ENCODE measurements at places on chromosomes 16 and 17.

GRCh38 chr16:19066988-19067348 is 446 bp upstream of the COQ7 start:
- no peak for DNase-seq

GRCh38 chr17:15262291-15263205 is 2.6 kb downstream of the PMP22 start:
- peak; percentile 82 for DNase-seq

- no peak for DNase-seq
Measured at GRCh38 chr17:42535155-42536047, 640 bp upstream of the NAGLU start.

DNA sequence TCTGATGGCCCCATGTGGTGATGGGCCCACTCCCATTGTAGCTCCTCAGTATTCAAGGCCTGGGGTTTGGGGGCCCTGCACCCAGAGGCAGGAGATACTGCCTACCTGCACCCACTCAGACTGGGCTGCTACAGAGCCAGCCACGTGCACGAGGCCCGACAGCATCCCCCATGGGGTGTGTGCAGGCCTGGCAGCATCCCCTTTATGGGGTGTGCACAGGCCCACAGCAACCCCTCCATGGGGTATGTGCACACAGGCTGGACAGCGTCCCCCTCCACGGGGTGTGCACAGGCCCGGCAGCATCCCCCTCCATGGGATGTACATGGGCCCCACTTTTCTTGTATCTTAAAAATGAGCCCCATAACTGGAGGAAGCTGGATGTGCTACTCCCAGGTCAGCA is 156.0 kb downstream of the RBFOX3 start:
- DNase-seq = no peak

- no peak for DNase-seq
Measured at GRCh38 chr17:338442-339192, 14.0 kb downstream of the RPH3AL start.

DNA sequence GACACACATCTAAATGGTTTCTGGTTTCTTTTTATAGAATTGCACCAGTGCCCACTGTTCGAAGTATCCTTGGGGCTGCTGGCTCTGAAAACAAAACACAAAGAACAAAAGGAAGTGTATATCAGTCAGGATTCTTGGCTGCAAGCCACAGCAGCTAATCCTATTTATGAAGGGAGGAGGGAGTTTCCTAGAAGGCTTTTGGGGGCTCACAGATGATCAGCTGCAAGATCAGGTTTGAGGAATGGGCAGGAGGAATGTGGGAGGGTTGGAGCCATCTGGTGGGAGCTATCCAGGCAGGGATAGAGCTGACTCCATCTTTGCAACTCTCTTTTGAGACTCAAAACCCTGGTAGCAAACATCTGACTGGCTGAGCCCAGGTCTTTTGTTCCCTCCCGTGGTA is 118.3 kb upstream of the EEF2KMT start:
- DNase-seq = peak; percentile 25

- DNase-seq = no peak
Measured at GRCh38 chr17:69406941-69407340, 7.6 kb upstream of the MAP2K6 start.

GRCh38 chr16:56270828-56271227 is 79.5 kb downstream of the GNAO1 start:
- no peak for DNase-seq

DNA sequence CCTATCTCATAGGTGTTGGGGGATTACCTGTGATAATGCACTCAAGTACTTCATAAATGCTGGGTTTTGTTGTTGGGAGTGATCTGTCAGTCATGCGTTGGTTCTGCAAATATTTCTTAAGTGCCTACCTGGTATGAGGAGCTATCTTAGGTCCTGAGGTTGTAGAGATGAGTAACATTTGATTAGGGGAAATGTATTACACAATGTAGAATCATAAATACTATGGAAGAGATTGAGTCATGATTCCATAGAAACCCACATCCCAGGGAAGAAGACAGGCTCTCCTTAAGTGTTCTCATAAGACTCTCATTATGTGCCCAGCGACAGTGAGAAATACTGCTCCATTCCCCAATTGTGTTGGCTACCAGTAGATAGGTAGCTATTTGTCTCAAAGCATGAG is 240.1 kb downstream of the FTO start:
- DNase-seq = no peak

GRCh38 chr17:50203086-50203485 is 1.7 kb upstream of the COL1A1 start:
- DNase-seq = no peak

DNA sequence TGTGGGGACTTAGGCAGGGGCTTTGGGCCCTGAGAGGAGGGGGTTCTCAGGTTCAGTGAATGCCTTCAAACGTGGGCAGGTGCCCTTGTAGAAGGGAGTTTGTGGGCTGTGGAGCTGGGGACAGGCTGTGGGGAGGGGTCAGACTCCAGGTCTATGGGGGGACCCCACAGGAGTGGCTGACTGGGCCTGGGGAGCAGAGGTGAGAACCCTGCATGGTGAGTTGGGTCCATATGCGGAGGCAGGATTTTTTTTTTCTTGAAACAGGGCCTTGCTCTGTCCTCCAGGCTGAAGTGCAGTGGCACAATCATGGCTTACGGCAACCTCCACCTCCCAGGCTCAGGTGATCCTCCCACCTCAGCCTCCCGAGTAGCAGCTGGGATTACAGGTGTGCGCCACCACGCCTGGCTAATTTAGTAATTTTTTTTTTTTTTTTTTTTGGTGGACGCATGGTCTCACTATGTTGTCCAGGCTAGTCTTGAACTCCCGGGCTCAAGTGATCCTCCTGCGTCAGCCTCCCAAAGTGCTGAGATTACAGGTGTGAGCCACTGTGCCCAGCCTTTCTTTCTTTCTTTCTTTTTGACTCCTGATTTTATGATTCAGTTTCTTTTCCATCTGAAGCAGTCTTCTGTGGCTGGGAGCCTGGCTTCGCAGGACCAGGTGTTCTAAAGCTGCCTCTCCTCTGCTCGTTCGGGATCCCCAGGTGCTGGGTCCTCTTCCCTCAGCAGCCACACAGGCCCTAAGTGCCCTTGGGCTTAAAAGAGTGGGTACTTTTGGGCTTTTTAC is 19.0 kb upstream of the ADCY7 start:
- DNase-seq = no peak

GRCh38 chr16:78175287-78175686 is 75.8 kb downstream of the WWOX start:
- peak; percentile 7 for DNase-seq

GRCh38 chr16:27511657-27512448 is 37.9 kb downstream of the GTF3C1 start:
- DNase-seq = no peak

- DNase-seq = no peak
Measured at GRCh38 chr17:51914577-51914976, 243.9 kb downstream of the CA10 start.

DNA sequence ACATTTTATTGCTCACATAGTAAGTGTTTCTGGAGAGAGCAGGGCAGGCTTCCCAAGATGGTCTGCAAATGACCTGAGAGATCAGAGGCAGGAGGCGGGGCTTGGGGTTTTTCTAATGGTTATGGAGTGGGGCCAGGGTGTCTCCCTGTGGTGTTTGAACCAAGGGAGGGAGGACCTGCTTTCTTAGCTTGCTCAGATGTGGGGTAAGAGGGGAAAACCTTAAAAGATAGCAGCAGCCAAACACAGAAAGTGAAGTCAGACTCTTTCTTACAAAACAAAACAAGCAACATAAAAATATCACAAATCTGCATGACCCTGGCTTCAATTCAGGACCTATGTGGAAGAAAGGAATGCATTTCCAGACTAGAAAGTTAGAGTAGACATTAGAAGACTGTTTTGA is 22.9 kb upstream of the DNAJA2 start:
- peak; percentile 21 for DNase-seq

DNA sequence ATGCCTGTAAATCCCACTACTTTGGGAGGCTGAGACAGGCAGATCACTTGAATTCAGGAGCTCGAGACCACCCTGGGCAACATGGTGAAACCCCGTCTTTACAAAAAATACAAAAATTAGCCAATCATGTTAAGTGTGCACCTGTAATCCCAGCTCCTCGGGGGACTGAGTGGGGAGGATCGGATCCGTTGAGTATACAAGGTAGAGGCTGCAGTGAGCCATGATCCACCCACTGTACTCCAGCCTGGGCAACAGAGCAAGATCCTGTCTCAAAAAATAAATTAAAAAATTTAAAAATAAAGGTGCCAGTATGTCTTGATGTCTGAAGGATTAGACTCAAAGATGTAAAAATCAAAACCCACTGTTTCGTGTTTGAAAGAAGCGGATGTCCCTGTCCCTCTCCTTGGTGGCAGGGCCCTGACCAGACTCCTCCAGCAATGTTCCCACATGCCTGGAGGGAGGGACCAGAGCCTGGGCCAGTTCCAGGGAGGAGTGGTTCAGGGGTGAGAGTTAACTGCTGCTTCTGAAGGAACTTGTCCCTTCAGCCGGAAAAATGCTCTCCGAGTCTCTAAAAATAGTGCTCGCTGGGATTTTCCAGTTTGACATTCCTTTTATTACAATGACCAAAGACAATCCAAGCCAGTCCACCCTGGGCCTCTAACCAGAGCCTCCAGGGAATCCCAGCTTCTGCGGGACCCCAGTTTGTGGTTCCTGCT is 9.4 kb upstream of the CMTM4 start:
- DNase-seq = peak; percentile 78

DNA sequence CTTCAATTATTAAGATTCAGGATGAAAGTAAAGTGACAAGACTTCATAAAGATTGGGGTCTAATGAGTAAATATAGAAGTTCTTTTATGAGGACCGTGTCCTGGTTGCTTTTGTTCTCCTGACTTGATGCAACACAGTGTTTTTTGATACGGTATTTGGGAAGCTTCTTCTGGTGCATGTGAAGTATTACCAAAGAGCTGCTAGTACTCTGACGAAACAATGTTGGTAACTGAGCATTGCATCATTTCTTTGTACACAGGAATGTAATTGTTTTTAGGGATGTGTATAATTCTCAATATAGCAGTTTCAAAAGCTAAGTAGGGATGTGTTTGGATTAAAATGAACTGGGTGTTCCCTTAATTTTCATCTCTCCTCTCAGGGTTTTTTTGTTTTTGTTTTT is 15.9 kb downstream of the KPNB1 start:
- DNase-seq = no peak

GRCh38 chr16:72120026-72120425 is 26.4 kb downstream of the DHX38 start:
- DNase-seq = no peak
